ENCODE measurements at places on chromosomes 4 and X.
A peak's percentile ranks its signal among the peaks of the same experiment; 100 is the strongest.

- no peak for DNase-seq
These were observed 1.8 kb downstream of the ACOX3 start for GRCh38 chr4:8438743-8439142.

GRCh38 chr4:53644607-53645006, 53.3 kb upstream of the LNX1 start:
- no peak for DNase-seq

DNA sequence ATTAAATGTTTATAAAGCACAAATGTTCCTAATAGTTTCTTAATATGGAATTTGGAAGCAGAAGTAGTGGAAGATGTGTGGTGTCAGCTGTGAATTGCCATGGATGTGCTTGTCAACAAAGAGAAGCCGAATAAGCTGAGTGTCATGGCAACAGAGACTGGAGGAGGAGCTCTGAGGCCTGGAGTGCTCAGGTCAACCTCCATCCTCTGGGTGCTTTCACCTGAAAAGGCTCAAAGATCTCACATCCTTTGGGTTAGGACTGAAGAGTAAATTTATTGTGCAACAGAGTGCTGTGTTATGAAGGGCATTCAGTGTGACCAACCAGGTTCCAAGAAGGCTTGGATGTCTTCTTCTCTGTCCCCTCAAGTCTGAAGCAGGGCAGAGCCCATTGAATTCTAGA, 18.7 kb downstream of the SGMS2 start:
- DNase-seq = no peak

DNA sequence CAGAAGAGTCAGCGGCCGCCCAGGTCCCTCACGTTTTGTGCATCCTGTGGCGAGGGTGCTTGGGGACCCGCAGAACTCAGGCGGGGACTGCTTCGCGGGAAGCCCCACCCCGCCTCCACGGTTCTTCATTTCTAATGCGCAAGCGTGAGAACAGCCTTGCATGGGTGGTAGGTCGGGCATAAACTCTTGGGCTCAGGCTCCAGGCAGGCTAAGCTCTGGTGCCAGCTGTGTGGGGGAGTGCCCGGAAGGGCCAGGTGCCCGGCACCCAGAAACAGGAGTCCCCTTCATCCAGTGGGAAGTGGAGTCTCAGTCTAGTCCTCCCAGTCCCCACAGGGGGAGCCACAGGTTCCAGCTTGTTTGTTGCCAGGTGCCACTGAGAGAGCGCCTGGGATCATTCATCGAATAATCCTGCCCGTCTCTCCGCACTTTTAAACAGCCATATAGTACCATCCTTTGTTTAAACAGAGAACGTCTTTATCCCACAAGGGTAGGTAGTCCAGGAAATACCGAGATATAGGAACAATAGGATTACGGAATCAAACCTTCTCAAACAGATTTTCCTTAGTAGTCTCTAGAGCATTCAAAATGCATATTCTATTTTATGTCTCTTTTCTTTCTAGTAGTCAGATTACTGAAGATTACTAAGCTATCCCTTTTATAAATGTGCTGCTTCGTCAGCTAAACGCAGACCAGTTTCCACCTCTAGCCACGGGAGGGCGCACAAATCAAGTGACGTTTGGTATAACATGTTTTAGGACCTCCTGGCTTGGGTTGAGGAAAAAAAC, 12.7 kb upstream of the RBBP7 start:
- DNase-seq = peak; percentile 55

DNA sequence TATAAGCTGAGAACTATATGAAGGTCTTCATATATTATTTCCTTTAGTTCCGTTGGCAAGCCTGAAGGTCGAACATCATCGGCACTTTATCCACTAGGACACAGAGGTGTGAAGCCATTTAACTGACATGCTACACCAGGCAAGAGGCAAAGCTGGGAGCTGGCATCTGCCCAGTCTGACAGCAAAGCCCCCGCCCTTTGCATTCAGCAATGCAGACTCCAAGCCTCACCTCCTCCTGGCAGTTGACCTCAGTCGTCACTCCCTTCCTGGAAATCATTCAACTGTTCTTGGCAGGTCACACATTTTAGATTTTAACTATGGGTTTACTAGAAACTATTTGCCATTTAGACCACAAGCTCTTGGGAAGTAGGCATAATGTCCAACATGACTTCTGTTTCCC, 135.8 kb upstream of the FRG1 start:
- no peak for DNase-seq

DNA sequence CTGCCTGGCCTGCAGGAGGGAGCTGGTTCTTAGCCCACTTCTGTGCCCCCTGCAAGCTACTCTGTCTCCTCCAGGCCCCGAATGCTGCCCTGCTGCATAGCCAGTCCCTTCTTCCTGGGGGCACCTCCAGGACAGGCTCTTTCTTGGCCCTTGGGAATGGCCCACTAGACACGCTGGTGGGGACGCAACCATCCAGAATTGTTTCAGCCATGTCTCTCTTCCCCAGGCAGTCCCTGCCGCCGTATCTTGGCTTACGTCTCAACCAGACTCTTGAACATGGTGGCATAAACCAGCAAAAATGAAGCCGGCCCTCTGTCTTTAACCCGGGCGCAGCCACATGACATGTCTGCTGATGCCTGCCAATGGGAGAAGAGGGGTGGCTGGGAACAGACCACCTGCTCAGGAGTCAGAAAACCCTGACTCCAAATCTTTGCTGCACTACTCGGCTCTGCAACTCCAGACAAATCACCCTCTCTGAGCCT, 9.0 kb downstream of the LRPAP1 start:
- DNase-seq = no peak

- peak; percentile 5 for DNase-seq
These were observed 599.0 kb downstream of the RAB28 start for GRCh38 chr4:12884846-12885796.

GRCh38 chr4:154781983-154782293, 866 bp downstream of the RBM46 start:
- DNase-seq = no peak

DNA sequence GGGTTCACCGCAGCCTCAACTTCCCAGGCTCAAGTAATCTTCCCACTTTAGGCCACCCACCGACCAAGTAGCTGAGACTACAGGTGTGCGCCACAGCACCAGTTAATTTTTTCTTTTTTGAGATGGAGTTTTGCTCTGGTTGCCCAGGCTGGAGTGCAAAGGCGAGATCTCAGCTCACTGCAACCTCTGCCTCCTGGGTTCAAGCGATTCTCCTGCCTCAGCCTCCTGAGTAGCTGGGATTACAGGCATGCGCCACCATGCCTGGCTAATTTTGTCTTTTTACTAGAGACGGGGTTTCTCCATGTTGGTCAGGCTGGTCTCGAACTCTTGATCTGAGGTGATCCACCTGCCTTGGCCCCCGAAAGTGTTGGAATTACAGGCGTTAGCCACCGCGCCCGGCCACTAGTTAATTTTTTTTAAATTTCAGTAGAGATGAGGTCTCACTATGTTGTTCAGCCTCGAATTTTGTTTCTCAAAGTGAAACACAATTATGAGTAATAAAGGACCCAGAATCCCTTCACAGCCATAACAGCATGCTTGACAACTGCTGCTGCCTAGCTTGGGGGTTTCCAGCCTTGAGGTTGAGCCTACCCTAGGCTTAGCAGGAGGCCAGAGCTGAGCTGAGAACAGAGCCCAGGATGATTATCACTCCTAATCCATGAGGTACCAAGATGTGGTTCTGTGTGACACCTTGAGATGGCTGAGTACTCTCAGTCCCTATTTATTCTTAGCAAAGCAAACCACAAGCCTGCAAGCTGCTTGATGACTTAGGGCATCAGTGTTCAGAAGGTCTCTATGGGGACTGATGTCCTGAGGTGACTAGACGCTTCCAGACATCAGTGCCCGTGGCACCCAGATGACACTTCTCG, 41.6 kb upstream of the NKRF start:
- no peak for DNase-seq

GRCh38 chr4:104494185-104494584, 509 bp downstream of the CXXC4 start:
- no peak for DNase-seq

- DNase-seq = no peak
These were observed 265.0 kb upstream of the HS3ST1 start for GRCh38 chr4:11693693-11694092.

DNA sequence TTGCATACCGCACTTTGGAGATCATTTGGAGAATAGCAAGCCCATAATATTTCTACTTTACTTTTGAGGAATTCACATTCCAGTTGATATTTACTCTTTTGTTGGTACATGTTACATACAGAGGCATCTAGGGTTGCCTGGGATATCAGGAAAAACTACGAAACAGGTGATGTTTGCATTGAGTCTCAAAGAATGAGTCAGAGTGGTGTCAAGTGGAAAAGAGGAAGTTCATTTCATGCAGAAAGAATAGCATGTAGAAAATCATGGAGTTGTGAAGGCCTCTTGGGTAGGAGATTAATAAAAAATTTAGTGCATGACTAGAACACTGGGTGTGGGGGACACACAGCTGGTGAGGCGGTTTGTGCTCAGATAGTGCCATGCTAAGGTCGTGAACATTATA, 33.5 kb upstream of the ELOVL6 start:
- no peak for DNase-seq

GRCh38 chrX:53153581-53153980, 59.6 kb downstream of the KANTR start:
- DNase-seq = no peak

- DNase-seq = no peak
These were observed 327.8 kb upstream of the HAND2 start for GRCh38 chr4:173857828-173858227.

DNA sequence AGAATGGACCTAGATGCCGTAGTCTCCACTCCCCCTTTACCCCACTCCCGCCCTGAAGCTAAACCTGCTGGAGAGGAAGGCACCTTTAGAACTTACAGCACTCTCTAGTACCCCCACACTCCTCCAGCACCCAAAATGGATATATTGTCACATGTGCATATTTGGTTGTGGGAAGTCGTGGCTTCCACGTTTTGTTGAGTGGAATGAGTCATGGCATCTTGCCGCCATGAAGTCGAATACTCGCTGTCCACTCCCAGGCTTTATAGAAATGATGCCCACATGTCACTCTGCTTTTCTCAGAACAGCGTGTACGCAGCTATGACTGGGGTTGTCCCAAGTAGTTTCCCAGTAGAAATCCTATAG, 545 bp downstream of the ABCE1 start:
- no peak for DNase-seq

DNA sequence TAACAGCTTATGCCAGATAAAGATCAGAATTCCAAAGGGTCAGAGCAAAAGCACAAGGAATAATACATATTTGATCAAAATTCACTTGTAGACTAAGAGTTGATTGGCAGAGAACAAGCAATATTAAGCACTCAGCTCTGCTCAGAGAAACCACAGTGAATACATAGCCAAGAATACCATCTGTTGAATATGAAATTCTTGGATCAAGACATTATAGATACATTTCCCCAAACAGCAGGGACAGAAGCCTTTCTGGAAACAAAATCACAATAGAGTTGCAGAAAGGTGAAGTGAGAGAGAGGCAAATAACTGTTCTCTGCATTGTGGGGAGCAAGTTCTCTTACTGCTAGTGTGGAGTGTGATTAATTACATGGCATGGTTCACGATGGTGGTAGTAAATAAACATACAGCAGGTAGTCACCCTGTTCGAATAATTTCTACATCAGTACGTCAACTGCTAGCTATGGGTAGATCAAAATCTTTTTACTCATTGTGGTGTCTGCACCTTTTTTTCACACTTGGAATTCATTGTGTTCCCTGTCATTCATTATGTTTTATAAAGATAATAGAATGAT, 366.7 kb downstream of the PCDH7 start:
- no peak for DNase-seq

DNA sequence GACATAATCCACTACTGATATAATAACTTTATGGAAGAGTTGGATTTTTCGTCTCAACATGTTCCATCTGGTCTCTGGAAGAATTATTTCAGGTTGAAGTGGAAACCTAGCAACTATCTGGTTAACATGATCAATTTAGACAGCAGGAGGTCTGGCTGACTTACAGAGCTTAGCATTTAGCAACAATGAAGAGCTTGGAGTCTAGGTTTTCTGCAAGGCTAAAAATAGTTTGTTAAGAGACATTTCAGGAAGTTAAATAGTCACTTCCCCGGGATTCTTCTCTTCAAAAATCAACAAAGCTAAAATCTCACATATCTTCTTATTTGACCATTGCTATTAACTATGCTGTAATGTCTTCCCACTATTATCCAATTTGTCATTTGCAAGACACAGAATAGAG, 418.6 kb upstream of the DIPK2B start:
- DNase-seq = no peak

GRCh38 chr4:183831026-183831446, 74.1 kb upstream of the STOX2 start:
- DNase-seq = no peak

DNA sequence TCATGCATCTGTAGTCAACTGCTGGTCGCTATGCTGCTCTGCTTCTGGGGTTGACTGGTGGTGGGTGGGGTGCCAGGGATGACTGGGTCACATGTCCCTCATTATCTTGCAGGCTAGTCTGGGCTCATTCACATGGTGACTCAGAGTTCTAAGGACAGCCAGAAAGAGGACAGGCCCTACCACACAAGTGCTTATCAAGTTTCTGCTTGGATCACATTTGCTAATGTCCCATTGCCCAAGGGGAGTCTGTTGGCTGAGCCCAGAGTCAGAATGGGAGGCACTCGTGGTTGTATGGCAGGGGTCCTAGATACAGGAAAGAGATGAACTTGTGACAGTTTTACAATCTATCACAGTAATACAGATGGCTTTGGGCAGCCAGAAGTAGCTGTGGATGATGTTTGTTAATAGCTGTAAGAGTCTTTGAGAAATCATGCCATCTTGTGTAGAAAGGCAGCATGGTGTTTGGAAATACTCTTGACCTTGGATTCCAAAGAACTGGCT, 221.3 kb downstream of the GPAT3 start:
- DNase-seq = no peak

DNA sequence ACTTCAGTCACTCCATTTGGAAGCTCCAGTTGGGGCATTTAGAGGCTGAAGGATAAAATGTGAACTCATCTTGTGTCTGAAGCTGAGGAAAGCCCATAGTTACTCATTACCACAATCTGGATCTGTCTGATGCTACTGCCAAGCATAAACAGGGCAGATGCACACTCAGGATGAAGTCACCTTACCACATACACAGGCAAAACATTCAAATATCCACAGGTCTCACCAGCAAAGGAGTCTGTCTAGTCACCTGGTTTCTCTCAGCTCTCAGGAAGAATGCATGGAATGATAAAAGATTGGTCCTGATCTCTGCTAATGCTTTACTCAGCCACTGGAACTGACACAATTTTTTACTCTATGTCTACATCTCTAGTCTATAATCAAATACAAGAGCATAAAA, 13.0 kb upstream of the ODAPH start:
- DNase-seq = no peak

- no peak for DNase-seq
These were observed 26.6 kb downstream of the SNX25 start for GRCh38 chr4:185235843-185236503.

GRCh38 chr4:162847945-162848549, 318.6 kb downstream of the NAF1 start:
- DNase-seq = no peak
